Activated naive CD4-positive, alpha-beta T cell (primary cell): ENCODE measurements at places on chromosomes 3 and 15.

DNA sequence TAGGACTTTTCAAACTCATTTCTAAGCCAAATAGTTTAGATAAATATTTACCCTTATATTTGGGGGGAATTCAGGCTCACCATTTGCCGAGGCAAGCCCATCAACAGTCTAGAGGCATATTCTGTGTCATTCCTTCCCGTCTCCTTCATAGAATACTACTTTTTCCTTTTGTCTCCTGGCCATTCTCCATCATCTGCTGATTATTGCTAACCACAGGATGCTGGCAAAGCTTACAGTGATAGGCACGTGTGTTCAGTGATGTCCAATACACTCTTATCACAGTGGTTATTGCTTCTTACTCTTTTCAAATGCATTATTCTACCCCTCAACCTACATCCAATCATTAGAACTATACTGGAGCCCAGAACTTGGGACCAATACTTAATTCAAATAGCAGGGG is 130.6 kb upstream of the ZBED2 start:
- DNase-seq = no peak

DNA sequence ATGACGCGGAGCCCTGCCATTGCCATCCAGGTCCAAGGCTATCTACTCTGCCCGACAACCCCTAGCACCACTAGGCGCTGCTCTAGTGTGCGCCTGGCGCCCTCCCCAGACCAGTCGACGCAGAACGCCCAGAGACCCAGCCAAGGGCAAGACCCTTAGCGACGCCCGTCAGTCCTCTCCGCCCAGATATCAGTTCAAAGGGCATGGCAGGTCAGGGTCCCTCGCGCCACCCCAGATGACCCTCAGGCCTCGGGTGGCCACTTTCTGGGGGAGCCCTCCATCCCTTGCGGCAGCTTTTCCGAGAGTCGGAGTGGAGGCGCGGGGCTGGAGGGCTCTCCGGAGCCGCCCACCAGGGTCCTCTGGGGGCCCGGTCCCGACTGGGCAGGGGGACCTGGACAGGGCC is 371 bp upstream of the CLSTN2 start:
- DNase-seq = no peak

DNA sequence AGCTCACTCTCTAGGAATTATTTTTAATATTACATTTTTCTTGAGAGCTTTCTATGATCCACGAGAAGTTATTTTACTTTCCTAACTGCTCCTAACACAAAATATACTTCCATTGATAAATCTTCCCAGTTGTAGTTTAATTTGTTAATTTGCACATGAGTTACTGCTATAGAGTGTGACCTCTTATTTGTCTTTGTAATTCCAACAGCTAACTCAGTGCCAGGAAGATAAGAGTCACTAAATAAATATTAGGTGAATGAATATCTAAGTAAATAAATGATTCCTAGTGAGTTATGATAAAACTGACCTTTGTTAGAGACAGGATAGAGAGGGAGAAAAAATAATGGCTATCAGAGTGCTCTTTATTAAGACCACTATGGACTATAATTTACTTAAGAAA is 319.9 kb downstream of the NAALADL2 start:
- DNase-seq = no peak

DNA sequence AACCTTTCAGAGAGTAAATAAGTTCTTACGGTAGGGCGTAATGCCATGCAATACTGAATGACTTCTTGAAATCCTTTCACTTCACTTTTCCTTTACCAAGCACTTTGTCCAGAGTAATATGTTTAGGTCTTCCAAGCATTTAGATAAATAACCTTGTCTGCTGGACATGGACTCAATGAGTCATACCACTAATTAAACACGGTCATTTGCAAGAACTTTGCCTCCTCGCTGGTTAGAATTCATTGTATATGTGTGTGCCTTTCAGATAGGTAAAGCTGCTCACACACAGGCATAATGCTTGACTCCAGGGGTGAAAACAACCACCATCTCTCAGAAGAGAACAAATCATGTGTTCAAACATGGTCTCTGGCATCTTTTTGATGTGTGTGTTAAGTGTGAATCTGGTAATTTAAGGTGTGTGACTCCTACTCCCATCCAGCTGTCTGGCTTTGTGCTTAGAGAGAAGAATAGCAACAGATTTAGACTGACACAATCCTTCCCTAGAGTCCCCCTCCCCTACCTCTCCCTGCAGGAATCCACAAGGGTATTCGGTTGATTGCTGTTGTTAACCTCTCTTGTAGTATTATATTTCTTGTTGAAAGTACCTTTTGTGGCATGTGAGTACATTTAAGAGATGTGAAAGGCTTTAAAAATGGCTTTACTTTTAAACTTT is 419.0 kb downstream of the CNTN4 start:
- DNase-seq = no peak

- DNase-seq = no peak
Observed at GRCh38 chr15:100751585-100751984, 128.0 kb upstream of the ALDH1A3 start.

- DNase-seq = no peak
Observed at GRCh38 chr3:14001136-14001535, 121.3 kb upstream of the WNT7A start.

- no peak for DNase-seq
Observed at GRCh38 chr3:170079536-170080165, 41.9 kb downstream of the GPR160 start.

GRCh38 chr3:54484334-54484733 is 362.0 kb downstream of the CACNA2D3 start:
- DNase-seq = no peak
